ENCODE measurements at places on chromosomes 3 and 15.

GRCh38 chr15:58627701-58628100 lies 121.8 kb downstream of the ADAM10 start:
- no peak for DNase-seq

DNA sequence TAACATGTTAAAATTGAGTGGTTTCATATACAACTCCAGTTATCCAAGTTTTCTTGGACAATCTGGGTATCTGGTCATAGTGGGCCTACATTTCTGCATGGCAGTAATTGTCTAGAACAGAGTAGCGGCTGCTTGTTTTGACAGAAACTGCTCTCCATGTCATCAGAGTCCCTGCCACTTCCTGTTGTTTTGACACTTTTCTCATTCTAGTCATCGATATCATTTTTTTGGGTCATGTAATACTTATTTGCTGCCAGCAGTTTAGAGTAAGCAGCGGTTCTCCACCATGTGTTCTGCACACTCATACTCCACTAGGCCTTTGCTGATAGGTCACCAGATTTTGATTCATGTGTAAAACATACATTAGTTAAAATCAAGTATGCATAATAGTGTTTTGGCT lies 81.5 kb downstream of the SLC25A26 start:
- DNase-seq: no peak

GRCh38 chr3:30752970-30753369 lies 141.5 kb downstream of the GADL1 start:
- DNase-seq: no peak

DNA sequence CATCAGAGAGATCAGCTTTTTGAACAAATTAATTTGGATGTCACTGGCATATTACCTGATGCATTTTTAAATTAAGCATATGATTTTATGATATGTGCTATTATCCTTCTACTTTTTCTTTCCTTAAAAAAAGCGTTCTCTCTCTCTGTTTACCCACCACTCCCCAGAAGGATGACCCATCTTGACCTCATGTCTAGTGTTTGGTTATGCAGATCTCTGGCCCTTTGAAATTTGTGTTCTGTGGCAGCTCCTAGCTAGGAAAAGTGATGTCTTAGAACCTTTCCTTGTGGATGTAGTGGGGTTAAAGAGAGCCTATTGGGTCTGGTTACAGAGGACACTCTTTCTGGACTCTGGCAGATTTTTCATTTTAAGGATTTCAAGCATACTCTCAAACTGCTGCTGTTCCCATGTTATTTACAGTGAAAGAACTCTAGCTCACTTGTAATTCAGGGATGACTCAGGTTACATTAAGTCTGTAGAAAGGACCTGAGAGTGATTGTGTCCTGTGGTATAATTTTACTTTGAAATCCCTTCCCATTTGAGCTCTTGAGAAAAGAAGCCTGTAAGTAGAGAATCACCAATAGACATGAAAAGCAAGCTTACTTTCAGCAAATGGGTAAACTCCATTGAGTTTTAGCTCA lies 23.8 kb downstream of the ARHGEF26 start:
- no peak for DNase-seq

GRCh38 chr3:71050538-71051258 lies 532.8 kb downstream of the FOXP1 start:
- DNase-seq: no peak

GRCh38 chr3:142273501-142273900 lies 48.1 kb upstream of the GK5 start:
- no peak for DNase-seq

DNA sequence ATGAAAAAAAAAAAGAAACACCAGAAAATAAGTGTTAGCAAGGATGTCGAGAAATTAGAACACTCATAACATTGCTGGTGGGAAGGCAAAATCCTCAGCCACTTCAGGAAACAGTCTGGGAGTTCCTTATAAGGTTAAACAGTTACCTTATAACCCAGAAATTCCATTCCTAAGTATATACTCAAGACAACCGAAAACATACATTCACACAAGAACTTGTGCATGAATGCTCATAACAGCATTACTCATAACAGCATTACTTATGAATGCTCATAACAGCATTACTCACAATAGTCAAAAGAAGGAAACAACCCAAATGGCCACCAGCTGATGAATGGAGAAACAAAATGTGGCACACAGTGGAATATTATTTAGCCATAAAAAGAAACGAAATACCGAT lies 34.8 kb upstream of the DCP1A start:
- no peak for DNase-seq

DNA sequence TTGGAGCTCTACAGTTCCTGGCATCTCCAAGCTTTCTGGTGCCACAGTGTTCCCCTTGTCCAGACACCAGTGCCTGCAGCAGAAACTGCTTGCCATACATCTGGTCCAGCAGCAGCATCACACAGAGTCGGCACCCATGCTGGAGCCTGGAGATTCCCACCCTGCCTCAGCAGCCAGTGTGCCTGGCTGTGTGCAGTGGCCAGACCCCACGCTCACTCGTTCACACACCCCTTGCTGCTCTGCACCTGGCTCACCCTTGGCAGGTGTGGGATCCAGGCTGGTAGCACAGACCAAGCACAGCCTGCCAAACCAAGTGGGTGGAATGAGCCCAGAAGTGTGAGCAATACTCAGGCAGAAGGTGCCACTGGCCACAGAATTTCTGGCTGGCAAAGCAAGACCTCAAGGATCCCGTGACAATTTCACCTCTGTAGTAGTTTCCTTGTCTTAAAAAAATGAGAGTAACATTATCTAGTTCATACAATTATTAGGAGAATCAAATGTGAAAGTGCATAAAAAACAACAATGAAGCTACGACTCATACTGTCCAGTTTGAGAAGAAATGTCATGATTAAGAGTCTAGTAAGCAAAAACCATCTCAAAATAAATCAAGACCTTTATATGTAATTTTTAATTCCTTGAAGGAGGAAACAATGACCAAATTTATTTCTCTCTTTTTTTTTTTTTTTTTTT lies 22.9 kb upstream of the ZBED2 start:
- DNase-seq: no peak

- DNase-seq: no peak
Measured at GRCh38 chr3:123424321-123424998, 24.4 kb downstream of the ADCY5 start.

DNA sequence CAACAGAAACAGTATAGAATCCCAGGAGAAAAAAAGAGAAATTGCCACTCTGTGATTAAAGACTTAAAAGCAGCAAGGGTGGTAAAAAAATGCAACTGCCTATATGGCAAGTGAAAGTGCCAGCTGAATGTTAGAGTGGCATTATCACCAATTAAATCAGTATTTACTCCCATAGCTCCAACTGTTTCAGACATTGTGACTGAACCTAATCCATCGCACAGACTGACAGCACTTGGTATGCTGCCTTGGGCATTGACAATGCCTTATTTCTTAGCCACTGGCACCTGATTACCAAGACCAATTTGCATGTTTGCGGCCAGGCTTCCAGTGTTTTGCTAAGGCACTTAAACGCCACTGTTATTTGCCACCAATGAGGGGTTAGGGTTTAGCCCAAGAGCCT lies 201.9 kb upstream of the NECTIN3 start:
- DNase-seq: no peak

DNA sequence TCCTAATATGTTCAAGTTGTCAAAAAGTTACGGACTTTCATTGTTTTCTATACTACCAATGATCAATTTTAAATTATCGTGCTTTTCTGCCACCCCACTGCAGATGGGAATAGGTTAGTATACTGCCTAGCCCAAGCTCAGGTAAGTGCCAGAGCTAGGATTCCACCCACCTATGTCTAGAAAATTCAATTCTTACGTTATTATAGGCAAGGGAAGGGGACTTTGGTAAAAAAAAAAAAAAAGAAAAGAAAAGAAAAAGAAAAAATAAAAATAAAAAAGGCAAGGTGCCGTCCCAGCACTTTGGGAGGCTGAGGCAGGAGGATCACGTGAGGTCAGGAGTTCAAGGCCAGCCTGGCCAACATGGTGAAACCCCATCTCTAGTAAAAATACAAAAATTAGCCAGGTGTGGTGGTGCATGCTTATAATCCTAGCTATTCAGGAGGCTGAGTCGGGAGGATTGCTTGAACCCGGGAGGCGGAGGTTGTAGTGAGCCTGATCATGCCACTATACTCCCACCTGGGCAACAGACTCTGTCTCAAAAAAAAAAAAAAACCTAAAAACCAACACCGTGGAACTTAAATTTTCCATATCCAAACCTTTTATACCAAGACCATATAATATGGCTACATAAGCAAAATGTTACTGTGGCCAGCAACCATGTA lies 1.3 kb downstream of the RPL22L1 start:
- DNase-seq: no peak

GRCh38 chr3:25678581-25678980 lies 13.9 kb upstream of the TOP2B start:
- no peak for DNase-seq

GRCh38 chr15:88802991-88803240 lies 320 bp upstream of the ACAN start:
- DNase-seq: peak; percentile 10

DNA sequence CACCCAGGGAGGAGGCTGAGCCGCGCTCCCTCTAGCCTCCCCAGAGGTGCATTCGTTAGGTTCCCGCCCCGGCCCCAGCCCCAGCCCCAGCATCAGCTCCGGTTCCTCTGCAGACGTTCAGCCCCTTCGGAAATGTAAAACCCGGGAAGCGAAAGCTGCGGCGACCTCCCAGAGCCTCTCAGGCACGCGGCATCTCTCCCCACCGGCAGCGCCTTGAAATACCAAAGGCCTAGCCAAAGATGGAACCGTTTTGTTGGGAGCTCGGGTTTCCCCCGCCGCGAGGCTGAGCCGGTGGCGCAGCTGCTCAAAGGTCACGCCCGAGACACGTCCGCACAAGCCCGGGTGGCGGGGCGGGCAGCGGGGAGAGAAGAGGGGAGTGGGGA lies 77.8 kb upstream of the HES1 start:
- peak; percentile 42 for DNase-seq

GRCh38 chr3:43950775-43951174 lies 260.0 kb downstream of the ABHD5 start:
- no peak for DNase-seq

- DNase-seq: no peak
Measured at GRCh38 chr15:40006646-40007045, 32.3 kb downstream of the SRP14 start.

- DNase-seq: no peak
Measured at GRCh38 chr3:111465081-111465670, 76.8 kb upstream of the CD96 start.

DNA sequence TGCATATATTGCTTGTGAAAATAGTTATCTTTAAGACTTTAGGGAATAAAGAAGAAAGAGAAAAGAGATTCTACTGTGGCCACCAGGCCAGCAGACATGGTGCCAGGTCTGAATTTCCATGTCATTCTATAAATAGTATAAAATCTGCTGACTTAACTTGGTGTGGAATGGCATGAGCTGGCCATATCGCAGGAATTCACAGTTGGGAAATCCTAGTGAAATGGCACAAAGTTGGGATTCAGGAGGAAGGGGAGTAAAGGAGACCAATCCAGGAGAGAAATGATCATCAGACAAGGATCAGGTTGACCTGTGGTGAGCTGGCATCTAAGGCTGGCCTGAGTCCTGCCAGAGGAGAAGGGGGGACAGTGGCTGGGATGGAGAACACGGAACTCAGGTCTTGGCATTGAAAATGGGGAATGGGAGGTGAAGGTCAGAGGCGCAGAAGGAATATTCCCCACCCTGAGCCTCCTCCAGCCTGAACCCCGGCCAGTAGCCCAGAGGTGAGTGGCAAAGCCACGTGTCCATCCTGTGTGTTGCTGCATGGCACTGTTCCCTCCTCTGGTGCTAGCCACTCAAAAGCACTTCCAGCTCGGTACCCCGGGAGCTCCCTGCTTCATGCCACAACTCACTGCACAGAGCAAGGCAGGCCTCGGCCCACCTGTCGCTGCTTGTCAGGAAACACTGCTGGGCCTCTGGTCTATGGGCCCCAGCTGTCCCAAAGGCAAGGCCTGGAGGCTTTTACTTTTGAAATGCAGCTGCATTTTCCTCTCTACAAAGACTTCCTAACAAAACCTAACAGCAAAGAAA lies 51.4 kb downstream of the SSUH2 start:
- DNase-seq: no peak

DNA sequence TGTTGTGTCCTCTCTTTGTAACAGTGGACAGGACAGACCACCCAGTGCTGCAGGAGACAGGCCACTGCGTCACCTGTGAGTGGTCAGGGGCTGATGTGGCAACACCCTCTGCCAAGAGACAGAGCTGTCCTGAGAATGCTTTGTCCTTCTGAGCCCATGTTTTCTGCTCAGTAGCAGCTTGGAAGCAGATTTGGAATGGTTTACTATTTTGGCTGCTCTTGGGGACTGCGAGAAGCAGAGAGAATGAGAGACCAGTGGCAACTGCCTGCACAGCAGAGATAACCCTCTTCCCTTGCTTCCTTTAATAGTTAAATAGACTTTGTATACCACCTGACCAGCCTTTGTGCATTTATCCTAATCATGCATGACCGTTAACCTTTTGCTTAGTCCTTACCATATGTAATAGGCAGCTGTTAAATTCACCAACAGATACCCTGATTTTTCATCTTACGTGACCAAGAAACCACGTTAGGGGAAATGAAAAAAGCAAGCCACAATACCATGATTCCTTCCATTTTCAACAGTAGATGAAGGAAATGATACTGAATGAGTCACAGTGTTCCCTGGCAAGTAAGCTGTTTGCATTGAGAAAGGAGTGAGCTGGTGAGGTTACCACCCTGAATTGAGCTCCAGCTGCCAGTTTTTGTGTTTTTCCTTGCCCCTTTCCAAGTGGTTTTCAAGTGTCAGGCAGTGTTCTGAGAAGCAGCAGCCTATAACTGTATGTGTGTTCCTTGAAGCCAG lies 35.5 kb downstream of the B3GALNT1 start:
- no peak for DNase-seq

- no peak for DNase-seq
Measured at GRCh38 chr3:134029256-134029733, 430 bp downstream of the SLCO2A1 start.
